ENCODE measurements at places on chromosomes 6 and 20.

- DNase-seq, result no peak
Observed at GRCh38 chr6:111718990-111719389, 113.3 kb upstream of the TRAF3IP2 start.

- DNase-seq, result no peak
Observed at GRCh38 chr20:10721137-10721896, 47.5 kb upstream of the JAG1 start.

DNA sequence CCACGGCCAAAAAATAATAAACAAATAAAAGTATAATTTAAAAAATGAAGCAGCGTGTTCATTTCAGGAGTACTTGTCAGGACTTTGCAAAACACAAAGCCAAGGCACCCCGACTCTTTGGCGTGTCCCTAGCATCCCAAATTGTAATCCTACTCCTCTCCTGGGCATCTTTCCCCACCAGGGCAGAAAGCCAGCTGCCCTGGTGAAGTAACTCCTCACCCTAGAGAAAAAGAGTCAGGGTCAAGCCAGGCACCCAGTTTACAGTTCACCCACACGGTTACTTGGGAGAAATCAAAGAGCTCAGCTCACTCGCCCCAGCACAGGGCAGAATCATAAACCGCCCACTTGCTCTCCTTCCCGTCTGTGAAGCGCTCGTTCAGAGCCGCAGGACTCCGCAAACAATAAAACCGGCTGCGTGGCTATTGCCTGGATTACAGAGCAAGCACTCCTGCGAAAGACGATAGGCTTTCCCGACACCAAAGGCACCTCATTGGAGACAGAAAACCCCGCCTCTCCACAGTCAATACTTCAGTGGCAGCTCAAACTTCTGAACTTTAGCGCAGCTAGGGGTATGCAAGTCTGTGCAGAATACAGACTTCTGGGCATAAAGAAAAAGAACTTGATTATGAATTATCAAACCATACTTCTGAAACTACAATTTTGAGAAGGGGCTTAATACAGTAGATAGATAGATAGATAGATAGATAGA, 73.0 kb upstream of the NHSL1 start:
- DNase-seq, result no peak

- no peak for DNase-seq
Observed at GRCh38 chr6:110332281-110332680, 25.9 kb downstream of the METTL24 start.

DNA sequence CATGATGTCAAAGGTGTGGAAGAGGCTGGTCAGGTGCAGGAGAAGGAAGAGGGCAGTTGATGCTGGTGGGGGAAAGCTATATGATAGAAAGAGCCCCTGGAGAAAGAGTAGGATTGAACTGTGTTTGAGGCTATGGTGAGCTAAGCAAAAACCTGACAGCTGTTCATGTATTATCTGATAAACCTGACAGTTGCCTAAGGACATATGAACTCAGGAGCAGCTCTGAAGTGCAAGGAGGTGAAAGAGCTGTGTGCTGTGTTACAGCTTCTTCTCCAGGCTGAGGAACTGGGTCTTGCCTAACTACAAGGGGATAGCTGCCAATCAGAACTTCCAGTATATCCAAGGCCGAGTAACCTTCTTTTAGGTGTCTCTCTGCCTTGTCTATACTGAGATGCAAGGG, 81.8 kb downstream of the LCA5 start:
- no peak for DNase-seq

DNA sequence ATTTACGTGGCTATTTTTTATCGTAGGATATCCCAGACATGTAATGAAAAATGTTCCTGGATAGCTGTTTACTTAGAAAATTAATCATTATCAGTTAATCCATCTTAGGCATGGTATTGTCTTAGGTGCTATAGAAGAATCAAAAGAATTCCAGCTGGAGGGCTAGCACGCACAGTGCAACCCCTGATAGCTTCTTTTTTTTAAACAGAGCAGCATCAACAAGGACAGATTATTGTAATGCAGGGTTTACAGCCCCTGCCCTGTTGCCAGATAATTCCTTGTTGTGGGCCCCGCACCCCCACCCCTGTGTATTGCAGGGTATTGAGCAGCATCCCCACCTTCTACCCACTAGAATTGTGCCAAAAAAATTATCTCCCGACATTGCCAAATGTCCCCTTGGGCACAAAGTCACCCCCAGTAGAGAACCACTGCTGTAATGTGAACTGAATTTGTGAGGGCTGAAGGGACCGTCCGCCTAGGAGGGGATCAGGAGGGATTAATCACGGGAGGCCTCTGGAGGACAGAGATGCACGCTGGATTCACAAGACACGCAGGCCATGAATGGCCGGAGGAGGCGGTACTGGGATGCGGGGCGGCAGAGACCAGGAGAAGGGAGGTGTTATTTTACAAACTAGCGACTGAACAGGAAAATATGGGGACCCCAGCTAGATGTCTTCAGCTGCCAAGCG, 174.6 kb downstream of the ZDHHC14 start:
- no peak for DNase-seq

DNA sequence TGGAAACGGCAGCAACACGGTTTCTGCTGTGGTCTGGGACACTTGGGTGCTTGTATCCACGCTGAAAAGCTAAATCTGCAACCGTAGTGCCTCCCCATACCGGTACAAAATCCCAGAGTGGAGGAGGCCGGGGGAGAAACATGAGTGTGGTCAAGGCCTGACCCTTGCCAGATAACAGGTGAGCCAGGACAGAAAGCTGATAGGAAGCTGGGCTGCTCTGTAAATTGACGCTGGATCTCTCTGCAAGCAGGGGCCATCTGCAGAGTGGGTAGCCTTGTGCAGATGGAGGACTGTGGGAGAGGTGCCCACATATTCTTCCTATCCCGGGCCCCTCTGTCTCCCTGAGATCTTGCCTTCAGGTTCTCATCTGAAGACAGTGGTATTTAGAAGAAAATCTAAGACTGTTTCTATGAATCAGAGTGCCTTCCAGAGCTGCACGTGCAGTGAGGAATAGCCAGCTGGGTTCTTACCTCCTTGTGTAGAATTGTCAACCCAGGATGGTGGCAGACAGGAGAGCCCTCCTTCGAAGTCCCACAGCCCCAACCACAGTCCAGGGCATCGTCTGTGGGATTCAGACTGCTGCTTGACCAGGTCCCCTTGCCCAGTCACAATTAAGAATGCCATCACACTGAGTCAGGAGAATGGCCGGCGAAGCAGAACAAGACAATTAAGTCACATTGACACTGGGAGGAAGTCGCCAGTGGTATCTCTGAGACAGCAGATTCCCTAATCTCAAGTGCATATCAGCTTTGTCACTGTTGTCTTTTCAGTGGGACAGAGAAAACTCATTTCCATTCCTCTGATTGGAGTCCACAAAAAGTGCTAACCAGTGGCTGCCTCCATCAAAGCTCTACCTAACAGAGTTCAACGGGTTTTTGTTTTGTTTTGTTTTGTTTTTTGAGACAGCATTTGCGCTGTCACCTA, 100.0 kb upstream of the RIPOR2 start:
- DNase-seq, result peak; percentile 60

GRCh38 chr6:467111-467510, 75.6 kb downstream of the IRF4 start:
- no peak for DNase-seq

GRCh38 chr20:34215711-34216381, 25.4 kb upstream of the ASIP start:
- DNase-seq, result no peak

DNA sequence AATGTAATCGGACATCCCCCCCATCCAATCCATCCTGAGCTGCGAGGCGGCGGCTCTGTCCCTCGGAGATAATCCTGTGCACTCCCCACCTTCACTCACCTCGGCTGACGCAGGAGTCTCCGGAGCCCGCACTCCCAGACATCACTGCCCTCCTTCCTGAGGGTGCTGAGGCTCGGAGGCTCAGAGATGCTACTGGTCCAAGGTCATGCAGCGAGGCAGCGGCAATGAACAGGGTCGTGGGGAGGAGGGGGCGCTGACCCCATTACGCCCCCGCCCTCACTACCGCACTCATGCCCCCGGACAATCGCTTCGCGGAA, 485 bp downstream of the ADISSP start:
- DNase-seq, result peak; percentile 73

DNA sequence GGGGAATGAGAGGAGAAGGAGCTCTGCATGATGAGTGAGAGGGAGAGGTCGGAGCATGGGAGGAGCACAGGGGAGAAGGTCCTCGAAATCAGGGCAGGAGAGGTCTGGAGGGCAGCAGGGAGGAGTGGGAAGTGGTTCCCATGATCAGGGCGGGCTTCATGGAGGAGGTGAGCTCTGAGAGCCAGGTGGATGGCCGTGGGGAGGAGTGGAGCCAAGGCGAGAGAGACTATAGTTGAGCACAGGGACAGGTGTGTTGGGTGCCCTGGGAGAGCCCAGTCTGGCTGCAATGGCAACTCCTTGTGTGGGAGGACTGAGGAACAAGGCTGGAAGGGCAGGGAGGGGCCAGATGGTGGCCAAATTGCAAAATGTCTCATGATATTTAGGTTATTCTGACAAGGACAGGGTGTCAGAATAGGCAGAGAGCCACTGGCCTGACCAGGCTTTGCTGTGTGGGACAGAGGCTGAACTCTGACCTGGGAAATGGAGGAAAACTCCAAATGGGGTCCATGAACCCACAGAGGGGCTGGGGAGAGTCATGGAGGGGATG, 21.4 kb downstream of the TTBK1 start:
- no peak for DNase-seq

DNA sequence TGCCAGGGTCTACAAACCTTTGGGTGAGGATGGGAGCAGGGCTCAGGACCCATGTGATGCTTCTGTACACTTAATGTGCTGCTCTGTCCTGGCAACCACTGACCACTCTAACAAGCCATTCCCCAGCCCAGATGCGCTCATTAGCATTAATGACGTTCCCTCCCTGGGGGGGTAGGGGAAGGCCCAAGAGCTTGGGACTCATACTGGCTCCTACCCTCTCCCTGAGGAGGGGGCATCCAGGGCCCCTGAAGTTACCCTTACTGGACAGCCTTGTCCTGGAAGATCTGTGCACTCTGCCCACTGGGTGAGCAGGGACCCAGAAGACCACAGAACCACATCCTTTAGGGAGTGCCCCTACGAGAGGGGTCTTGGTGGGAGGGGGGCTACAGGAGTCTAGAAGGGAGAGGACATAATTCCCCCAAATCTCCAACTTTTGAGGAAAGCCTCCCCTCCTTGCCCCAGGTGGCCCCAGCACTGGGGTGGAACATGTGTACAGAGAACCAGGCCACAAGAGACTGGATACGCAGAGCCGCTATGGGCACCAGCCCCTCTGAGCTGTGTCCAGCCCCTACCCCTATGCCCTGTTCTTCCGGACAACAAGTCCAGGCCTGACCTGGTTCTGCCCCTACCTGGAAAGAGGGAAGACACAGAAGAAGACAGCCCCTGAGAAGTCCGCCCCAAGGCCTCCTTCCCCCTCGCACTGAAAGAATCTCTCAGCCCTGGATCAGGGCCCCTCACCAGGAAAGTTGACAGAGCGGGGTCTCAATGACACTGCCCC, 1.4 kb downstream of the TEAD3 start:
- DNase-seq, result no peak
